T-helper 17 cell (primary cell): ENCODE measurements at places on chromosomes 7 and 10.

- DNase-seq, result no peak
These were observed 188.1 kb upstream of the MYO3A start for GRCh38 chr10:25745976-25746375.

DNA sequence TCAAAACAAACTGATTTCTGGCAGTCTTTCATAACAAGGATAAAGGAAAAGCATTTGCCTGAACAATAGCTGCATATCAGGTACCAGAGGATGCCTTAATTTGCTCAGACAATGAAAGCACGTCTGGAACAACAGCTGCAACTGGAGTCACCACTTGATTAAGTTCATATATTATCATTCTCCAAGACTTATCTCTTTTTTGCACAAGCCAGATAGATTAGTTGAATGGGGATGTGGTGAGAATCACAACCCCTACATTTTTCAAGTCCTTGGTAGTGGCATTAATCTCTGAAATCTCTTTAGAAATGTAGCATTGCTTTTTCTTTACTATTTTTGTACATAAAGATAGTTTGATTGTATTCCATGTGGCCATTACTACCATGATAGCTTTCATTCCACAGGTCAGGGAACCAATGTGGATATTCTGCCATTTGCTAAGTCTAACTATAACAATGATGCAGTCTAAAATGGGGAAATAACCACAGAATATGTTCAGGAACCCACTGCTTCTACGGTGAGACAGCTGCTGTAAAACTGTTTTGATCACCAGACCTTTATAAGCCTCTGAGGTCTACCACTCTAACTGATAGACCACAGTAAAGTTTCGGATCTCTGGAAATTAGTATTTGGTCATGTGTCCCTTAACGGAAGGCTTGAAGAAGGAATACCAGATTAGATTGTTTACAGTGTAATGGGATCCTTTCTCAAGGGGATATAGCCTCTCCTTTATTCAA lies 1176.2 kb downstream of the DNAJB9 start:
- DNase-seq, result no peak

GRCh38 chr7:138898255-138898654 lies 82.9 kb downstream of the KIAA1549 start:
- no peak for DNase-seq

DNA sequence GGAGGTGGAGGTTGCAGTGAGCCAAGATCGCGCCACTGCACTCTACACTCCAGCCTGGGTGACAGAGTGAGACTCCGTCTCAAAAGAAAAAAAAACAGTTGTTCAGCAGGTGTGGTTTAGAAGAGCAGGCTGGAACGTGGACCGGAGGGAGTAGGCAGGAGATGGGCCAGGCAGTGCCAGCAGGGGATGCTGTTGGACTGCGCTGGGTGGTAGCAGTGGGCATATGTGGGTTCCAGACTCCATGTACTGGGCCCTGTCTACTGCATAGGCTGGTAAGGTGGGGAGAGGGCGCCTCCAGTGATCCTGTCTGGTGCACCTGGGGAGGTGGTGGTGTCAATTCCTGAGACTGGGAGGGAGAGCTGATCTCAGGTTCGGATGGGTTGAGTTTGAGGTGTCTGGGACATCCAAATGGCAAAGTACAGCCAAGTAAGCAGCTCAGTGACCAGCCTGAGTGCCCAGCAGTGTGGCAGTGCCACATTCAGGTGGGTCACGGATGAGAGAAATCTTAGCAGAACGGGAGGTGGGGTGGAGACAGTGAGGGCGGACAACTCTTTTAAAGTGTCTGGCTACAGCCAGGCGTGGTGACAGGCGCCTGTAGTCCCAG lies 25.9 kb downstream of the SFXN4 start:
- peak; percentile 20 for DNase-seq

- DNase-seq, result no peak
These were observed 26.0 kb upstream of the ITGA8 start for GRCh38 chr10:15745751-15746150.

- DNase-seq, result no peak
These were observed 183.7 kb downstream of the ELMO1 start for GRCh38 chr7:37265006-37265405.

GRCh38 chr7:2523461-2523936 lies 3.9 kb downstream of the LFNG start:
- DNase-seq, result no peak

DNA sequence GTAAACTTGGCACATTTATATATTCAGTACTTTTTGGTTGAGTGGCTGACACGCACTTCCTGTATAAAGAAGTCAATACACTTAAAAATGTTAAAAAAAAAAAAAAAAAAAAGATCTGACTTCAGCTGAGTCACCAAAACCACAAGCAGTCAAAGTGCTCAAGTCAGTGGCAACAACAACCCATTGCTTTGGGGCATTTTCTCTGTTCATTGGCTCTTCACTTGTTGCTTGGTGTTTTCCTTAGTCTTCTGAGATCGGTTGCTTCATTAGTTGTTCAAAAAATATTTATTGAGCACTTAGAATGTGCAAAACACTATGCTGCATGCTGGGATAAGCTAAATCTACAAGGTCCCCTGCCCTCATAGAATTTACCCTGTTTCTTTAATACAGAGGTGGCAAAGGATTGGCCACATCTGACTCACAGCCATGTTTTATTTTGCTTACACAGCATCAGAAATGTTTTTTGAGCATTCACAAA lies 63.7 kb downstream of the ZNRF2 start:
- peak; percentile 22 for DNase-seq

DNA sequence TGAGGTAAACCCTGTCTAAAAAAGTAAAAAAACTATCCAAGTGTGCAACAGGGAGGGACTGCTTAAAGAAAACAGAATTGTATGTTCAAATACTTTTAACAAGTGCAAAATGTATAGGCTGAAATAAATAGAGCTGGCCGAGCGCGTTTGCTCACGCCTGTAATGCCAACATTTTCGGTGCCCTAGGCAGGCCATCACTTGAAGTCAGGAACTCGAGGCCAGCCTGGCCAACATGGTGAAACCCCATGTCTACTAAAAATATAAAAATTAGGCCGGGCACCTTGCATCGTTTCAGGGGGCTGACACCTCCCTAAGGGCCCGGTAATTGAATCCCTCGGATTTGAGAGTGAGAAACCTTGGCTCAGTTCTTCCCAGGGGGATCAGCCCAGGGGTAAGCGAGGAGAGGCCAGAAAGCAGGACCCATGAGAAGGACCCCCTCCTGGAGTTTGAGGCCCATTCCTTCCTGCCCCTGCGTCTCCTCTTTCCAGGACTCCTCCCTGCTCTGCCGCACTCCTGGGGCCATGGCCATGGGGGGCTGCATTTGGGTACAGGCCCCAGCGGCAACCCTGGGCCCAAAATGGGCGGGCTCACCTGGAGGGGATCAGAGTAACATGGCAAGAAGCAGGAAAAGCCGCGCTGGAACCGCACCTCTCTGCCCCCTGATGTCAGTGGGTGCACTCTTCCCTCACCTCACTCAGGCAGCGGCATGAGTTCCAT lies 75.5 kb upstream of the TMEM248 start:
- DNase-seq, result no peak

- no peak for DNase-seq
These were observed 112.2 kb downstream of the ABCC2 start for GRCh38 chr10:99894613-99895012.

DNA sequence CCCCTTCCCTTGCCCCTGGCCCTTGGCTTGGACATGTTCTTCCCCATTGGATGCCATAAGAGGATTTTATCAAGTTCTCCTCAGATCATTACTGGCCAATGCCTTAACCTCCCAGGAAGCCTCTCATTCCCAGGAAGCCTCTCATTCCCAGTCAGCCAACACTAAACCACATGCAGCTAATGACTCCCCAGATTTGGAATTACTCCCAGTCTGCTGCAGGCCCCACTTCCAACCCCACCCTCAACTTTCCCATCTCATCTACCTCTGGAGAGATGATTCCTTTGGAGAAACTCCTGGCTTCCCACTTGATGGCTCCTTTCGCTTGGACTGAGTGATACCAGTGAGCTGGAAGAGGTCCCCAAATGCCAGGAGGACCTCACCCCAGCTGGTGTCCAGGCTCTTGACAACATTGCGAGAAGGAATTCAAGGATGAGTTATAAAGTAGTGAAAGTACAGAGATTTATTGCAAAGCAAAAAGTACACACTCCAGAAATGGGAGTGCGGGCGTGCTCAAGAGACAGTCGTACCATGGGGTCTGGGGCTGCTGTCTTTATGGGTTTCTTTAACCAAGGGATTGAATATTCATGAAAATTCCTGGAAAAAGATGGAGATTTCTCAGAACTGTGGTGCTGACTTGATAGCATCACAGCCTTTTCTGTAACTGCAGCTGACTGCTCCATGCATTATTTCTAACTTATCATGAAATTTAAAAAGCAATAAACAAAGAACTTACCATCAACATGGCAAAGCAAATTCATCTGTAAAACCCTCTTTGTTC lies 117.2 kb upstream of the ADCY1 start:
- no peak for DNase-seq

DNA sequence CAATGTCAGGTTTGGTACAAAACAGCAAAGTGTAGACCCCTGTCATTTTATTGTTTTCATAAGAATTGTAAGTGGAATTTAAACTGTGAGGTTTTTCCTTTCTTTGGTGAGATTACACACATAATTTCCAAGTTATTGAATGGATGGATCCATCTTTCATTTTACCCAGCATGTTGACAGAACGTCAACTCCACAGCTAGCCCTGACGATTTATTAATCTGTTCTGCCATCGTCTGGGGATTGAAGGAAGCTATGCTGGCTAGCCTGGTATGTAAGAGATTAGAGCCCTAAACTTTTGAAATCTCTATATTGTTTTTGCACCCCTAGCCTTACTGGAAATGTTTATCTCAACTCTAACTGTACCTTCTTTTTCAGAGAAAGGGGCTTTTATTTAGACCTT lies 8.6 kb downstream of the WNT16 start:
- DNase-seq, result no peak

DNA sequence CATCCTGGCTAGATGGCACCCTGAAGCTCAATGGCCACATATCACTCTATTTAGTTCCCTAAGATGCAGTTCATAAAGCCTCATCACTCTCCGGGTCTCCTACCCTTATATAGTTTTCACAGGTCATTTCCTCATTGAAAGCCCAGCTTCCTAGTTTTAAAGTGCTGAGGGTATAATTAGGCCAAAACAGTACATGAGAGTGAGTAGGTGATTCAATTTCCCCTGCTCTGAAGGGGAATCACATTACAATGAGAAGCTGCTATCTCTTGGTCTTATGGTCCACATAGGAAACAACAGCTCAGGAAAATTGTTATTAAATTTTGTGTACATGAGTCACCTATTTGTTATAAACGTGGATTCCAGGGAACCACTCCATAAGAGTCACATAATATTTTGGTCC lies 162.0 kb downstream of the SEMA3E start:
- no peak for DNase-seq

DNA sequence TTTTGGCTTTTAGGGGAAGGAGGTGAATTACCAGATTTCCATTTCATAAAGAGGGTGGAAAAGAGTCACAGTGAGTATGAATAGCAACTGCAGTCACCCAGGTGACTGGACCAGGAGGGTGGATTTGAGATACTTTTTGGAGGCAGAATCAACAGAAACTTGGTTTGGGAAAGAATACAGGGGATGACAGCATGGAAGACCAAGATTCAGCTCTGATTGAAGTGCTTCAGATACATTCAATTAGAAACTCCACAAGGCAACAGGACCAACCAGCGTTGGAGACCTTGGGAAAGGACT lies 83.0 kb downstream of the SGMS1 start:
- no peak for DNase-seq

- DNase-seq, result no peak
These were observed 16.1 kb upstream of the SLC18A3 start for GRCh38 chr10:49593998-49594397.

GRCh38 chr7:15407910-15408309 lies 153.9 kb downstream of the AGMO start:
- DNase-seq, result no peak

GRCh38 chr7:15560968-15561367 lies 847 bp downstream of the AGMO start:
- DNase-seq, result no peak

DNA sequence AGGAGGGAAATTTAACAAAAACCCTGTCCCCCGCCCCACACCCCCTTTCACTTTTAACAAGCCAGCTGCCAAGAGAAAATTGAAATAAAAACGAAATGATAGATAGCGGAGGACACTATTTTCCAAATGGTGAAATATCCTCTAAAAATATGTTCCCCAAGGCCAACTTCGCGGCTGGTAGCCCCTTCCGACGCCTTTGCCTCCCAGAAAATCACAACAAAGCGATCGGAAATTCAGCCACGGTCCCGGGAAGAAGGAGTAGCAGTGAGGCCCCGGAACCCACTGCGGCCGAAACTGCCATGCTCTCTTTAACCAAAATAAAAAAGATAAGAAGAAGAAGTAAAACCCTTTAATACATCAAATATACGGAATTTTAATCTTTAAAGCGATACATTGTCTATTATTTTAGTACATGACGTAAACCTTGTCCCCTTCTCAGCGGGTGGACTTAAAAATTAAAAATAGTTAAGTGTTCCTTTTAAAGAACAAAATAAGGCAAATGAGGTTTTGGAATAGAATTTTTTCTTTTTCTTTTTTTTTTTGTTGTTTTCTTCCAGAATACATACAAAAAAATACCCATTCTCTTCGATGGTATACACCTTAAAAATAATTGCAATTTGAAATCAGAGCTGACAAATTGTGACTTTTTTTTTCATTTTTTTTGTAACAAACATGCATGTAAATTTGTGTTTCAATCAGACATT lies 3.9 kb downstream of the ZNF503 start:
- no peak for DNase-seq

- DNase-seq, result no peak
These were observed 235.2 kb upstream of the NRP1 start for GRCh38 chr10:33569702-33570101.

- no peak for DNase-seq
These were observed 108.7 kb downstream of the DIP2C start for GRCh38 chr10:580778-581177.

GRCh38 chr7:77504951-77505350 lies 32.1 kb upstream of the PTPN12 start:
- DNase-seq, result no peak

DNA sequence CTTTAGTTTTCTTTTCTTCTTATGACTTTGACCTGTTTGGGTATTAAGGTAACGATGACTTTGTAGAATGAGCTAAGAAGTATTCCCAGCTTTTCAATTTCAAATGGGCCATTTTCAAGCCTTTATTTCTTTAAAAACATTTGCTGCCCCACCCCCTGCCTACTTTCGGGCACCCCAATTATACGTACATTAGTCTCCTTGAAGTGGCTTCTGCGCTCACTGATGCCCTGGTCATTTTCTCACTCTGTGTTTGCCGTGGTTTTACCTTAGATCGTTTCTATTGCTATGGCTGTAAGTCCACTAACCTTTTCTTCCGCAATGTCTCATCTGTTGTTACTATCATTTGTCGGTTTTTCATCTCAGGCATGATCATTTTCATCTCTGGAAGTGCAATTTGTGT lies 24.9 kb downstream of the FOXL3 start:
- DNase-seq, result no peak

GRCh38 chr10:91284486-91285090 lies 64.1 kb downstream of the PCGF5 start:
- no peak for DNase-seq

GRCh38 chr7:139597028-139597427 lies 73.5 kb downstream of the CLEC2L start:
- no peak for DNase-seq

DNA sequence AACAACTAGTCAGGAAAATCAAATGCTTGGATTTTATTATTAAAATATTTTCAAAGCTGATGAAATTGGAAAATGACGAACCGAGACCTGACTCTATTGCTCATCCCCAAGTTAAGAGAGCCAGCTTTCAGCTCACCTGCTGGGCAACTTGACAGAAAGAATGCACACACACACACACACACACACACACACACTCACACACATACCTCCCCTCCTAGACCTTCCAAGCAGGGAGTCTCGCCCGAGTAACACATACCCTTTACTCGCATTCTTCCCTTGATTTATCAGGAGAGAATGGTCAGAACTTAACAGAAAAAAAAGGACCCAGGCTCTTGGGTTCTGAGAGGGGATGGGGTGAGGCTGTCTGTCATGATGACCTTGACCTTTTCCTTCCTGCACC lies 19.1 kb downstream of the GPRIN2 start:
- DNase-seq, result no peak
